ENCODE measurements at places on chromosomes 4 and X.

GRCh38 chrX:18792828-18793227 is 85.4 kb downstream of the PPEF1 start:
- no peak overlapping the region for H3K4me3 ChIP-seq
- H3K4me1 ChIP-seq: no peaks in the 10 kb centered on the region
- DNase-seq: no peak
- no peak overlapping the region for H3K27ac ChIP-seq
- no peaks in the 10 kb centered on the region for H3K27me3 ChIP-seq
- H3K36me3 ChIP-seq: no peaks in the 10 kb centered on the region

DNA sequence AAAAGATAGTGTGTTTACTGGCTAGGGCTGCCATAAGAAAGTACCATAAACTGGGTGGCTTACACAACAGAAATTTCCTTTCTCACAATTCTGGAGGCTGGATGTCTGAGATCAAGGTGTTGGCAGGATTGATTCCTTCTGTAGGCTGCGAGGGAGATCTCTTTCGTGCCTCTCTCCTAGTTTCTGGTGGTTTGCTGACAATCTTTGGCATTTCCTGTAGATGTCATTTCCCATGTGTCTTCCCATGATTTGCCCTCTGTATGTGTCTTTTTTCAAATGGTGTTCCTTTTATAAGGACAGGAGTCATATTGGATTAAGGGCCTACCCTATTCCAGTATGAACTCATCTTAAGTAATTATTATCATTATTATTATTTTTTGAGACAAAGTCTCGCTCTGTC is 27.9 kb upstream of the LCORL start:
- H3K27ac ChIP-seq: no peak overlapping the region
- no peaks in the 10 kb centered on the region for H3K4me1 ChIP-seq
- DNase-seq: no peak
- peaks cover 16% of the 10 kb centered on the region for H3K27me3 ChIP-seq
- no peaks in the 10 kb centered on the region for H3K36me3 ChIP-seq

- H3K4me3 ChIP-seq: no peak overlapping the region
- no peak for DNase-seq
- H3K27ac ChIP-seq: no peak overlapping the region
- peaks cover 12% of the 10 kb centered on the region for H3K27me3 ChIP-seq
- H3K36me3 ChIP-seq: no peaks in the 10 kb centered on the region
- no peaks in the 10 kb centered on the region for H3K4me1 ChIP-seq
Measured at GRCh38 chrX:67546496-67547423, 2.9 kb downstream of the AR start.

GRCh38 chr4:184826691-184827270 is 1.0 kb upstream of the ACSL1 start:
- DNase-seq: no peak
- no peaks in the 10 kb centered on the region for H3K27me3 ChIP-seq
- peaks cover 23% of the 10 kb centered on the region for H3K36me3 ChIP-seq
- peak overlapping the region; percentile 97 for H3K27ac ChIP-seq
- peaks cover 19% of the 10 kb centered on the region for H3K4me1 ChIP-seq

GRCh38 chrX:11143931-11144678 is 33.0 kb downstream of the HCCS start:
- peak; percentile 49 for DNase-seq
- H3K27me3 ChIP-seq: no peaks in the 10 kb centered on the region
- peaks cover 2% of the 10 kb centered on the region for H3K4me1 ChIP-seq
- H3K4me3 ChIP-seq: peak overlapping the region; percentile 5
- H3K36me3 ChIP-seq: no peaks in the 10 kb centered on the region
- no peak overlapping the region for H3K27ac ChIP-seq

- no peaks in the 10 kb centered on the region for H3K27me3 ChIP-seq
- DNase-seq: no peak
- H3K4me1 ChIP-seq: no peaks in the 10 kb centered on the region
- no peak overlapping the region for H3K4me3 ChIP-seq
- H3K27ac ChIP-seq: no peak overlapping the region
Measured at GRCh38 chr4:177770776-177771175, 328.5 kb upstream of the AGA start.

DNA sequence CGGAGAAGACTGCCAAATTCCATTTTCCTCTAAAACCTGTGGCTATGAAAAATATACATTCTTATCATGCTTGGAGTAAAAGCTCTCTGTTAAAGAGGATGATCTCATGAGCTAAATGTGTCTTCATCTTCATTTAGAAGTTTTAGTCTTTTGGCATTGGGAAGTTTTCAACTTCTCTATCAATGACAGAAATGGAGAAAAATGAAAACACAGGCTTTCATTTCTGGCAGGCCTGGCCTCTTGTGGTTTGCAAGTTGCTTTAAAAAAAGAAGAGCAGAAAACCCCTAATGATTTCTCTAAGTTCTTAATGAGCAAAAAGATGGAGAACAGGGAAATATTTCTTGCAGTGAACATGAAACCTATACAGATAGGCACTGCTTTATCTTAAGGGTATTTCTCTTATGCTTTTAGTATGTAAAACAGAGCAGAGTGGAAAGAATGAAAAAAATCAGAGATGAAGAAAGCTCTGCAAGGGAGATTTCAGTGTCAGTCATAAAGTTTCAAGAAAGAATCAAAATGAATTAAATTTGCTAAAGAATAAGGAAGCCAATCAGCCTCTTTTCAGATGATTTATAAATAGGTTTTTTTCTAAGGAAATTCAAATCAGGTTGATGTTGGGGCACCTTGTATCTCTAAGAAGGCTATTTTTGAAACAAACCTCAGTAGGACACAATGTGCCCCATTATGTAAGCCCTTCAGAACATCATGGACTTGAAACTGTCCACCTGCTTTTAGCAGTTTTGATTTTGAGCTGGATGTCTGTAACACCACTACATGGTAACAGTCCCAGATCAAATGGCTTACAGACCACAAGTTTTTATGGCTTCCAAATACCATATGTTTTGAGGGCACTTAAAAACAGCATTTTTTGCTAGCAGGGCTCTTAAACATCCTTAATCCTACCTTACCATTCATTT is 225.0 kb downstream of the GRIA3 start:
- no peak overlapping the region for H3K4me3 ChIP-seq
- no peak overlapping the region for H3K27ac ChIP-seq
- no peaks in the 10 kb centered on the region for H3K4me1 ChIP-seq
- no peaks in the 10 kb centered on the region for H3K27me3 ChIP-seq
- no peak for DNase-seq

GRCh38 chrX:149145845-149146285 is 359.2 kb downstream of the IDS start:
- no peaks in the 10 kb centered on the region for H3K27me3 ChIP-seq
- no peaks in the 10 kb centered on the region for H3K36me3 ChIP-seq
- no peak overlapping the region for H3K27ac ChIP-seq
- no peak for DNase-seq
- no peak overlapping the region for H3K4me3 ChIP-seq
- H3K4me1 ChIP-seq: no peaks in the 10 kb centered on the region

- DNase-seq: no peak
- H3K4me3 ChIP-seq: no peak overlapping the region
- H3K4me1 ChIP-seq: no peaks in the 10 kb centered on the region
Measured at GRCh38 chrX:50971395-50971794, 60.9 kb downstream of the BMP15 start.

- H3K36me3 ChIP-seq: peaks cover 79% of the 10 kb centered on the region
- H3K4me3 ChIP-seq: no peak overlapping the region
- peaks cover 33% of the 10 kb centered on the region for H3K4me1 ChIP-seq
- no peaks in the 10 kb centered on the region for H3K27me3 ChIP-seq
Measured at GRCh38 chrX:48933757-48934156, 14.9 kb upstream of the PIM2 start.

DNA sequence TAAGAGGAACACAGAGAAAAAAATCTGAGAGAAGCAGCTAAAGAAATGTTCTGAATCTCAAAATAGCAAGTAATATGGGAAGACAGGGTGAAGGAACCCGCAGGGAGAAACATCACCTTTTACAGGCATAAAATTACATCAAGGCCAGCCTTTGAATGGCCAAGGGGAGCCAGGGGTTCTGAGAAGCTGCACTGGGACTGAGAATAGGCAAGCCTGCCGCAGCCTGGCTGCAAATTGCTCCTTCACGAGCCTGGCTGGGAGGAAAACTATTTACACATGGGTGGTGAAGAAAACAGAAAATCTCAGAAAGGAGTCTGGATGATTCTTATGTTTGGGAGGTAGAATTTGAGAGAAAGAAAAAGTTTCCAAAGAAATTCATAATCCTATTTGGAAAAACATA is 74.5 kb upstream of the QRFPR start:
- no peak for DNase-seq
- H3K27ac ChIP-seq: no peak overlapping the region
- no peak overlapping the region for H3K4me3 ChIP-seq
- H3K4me1 ChIP-seq: no peaks in the 10 kb centered on the region
- H3K27me3 ChIP-seq: peaks cover 56% of the 10 kb centered on the region
- H3K36me3 ChIP-seq: no peaks in the 10 kb centered on the region

GRCh38 chrX:49155243-49155899 is 7.2 kb upstream of the MAGIX start:
- H3K27ac ChIP-seq: peak overlapping the region; percentile 93
- H3K36me3 ChIP-seq: no peaks in the 10 kb centered on the region
- DNase-seq: no peak

DNA sequence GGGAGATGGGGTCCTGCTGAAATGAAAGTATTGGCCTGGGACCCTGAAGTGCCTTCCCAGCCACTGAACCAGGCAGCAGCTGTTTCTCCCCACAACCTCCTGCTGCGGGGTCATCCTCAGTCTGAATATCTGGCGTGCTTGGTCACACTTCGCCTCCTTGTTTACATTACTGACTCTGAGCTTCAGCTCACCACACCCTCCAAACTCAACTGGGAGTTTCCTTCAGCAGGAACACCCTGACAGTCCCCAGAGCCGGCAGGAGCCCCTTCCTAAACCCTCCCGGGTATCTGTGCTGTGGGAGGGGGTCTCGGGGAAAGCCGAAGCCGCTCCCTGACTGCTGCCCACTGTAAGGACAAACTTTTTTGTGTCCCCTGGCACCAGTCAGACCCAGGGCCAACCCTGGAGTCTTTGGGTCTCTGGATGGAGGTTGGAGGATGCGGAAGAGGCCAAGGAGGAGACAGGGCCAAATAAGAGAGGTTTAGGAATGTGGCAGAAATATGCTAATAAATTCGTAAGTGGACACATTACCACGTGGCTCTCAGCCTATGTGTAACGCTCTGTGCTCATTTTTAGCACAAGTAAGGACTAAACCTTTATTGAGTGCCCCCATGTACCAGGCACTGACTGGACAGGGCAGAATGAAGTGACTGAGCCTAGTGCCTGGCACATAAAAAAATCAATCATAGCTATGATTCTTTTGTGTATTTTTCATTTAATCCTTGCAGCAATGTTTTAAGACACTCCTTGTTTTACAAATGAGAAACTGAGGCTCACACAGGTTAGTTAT is 20.7 kb downstream of the FHDC1 start:
- H3K27ac ChIP-seq: peak overlapping the region; percentile 84
- H3K27me3 ChIP-seq: no peaks in the 10 kb centered on the region
- DNase-seq: no peak
- H3K4me3 ChIP-seq: peak overlapping the region; percentile 56
- H3K36me3 ChIP-seq: no peaks in the 10 kb centered on the region
- peaks cover 10% of the 10 kb centered on the region for H3K4me1 ChIP-seq

- H3K36me3 ChIP-seq: peaks cover 11% of the 10 kb centered on the region
- peak; percentile 1 for DNase-seq
- H3K27me3 ChIP-seq: no peaks in the 10 kb centered on the region
- peak overlapping the region; percentile 54 for H3K4me3 ChIP-seq
Measured at GRCh38 chr4:113635739-113636437, 125.7 kb downstream of the CAMK2D start.

- H3K4me3 ChIP-seq: no peak overlapping the region
- H3K36me3 ChIP-seq: peaks cover 32% of the 10 kb centered on the region
- H3K27ac ChIP-seq: no peak overlapping the region
- H3K27me3 ChIP-seq: no peaks in the 10 kb centered on the region
- no peak for DNase-seq
- H3K4me1 ChIP-seq: peaks cover 3% of the 10 kb centered on the region
Measured at GRCh38 chr4:139511320-139511719, 44.7 kb downstream of the SETD7 start.

GRCh38 chrX:77949840-77950239 is 19.6 kb downstream of the PGAM4 start:
- H3K36me3 ChIP-seq: no peaks in the 10 kb centered on the region
- H3K4me1 ChIP-seq: peaks cover under 1% of the 10 kb centered on the region

DNA sequence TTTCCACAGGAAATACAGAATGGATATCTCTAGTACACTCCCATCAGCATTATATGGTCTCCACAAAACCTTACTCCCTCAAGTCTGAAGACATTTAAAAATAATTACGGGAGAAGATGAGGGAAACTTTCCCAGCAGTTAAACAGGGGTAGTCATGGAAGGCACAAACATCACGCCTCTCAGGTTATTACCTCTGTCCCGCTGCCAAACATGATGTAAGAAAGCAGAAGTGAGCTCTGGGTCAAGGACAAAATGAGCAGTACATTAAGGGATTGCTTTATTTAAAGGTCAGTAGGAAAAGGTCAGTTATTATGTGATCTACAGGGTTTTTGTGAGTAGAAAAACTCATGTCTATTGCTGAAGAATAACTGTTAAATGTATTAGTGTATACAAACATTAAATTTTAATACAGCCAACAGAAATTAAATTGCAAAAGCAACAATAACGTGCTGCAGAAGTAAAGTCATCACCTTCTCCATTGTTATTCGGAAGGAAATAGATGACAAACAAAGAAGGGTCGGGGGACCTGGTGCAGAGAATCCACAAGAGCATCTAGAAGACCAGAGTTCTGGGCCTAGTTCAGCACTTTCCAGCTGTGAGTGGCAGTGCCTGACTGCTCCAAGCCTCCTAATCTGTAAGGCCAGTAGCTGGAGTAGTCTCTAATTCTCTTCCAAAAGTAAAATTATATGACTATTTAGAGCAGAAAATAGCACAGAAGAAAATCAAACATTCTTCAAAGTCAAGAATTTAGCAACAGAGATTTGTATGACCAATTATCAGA is 171.2 kb downstream of the PPP3CA start:
- no peak for DNase-seq
- no peaks in the 10 kb centered on the region for H3K36me3 ChIP-seq
- H3K4me3 ChIP-seq: no peak overlapping the region

GRCh38 chr4:128346054-128346716 is 58.6 kb upstream of the PGRMC2 start:
- no peak for DNase-seq
- no peak overlapping the region for H3K27ac ChIP-seq
- no peaks in the 10 kb centered on the region for H3K4me1 ChIP-seq
- H3K27me3 ChIP-seq: no peaks in the 10 kb centered on the region
- H3K36me3 ChIP-seq: peaks cover 3% of the 10 kb centered on the region
- no peak overlapping the region for H3K4me3 ChIP-seq

DNA sequence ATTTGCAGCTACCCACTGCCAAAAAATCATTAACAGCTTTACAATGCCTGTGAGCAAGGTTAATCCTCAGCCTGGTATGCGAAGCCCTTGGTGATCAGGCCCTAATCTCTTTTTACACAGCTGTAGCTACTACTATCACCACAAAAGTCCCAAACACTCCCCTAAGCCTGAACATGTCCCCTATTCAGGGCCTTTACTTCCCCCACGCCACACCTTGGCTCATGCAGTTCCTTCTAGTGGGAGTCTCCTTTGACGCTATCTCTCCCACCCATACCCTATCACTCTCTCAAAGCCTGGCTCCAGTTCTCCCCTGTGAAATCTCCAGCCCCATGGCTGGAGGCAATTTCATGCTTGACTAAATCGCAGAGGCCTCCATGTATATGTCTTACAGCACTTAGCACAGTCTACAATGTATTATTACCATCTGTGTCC is 90.6 kb upstream of the CBR4 start:
- no peaks in the 10 kb centered on the region for H3K36me3 ChIP-seq
- no peak for DNase-seq
- peaks cover 21% of the 10 kb centered on the region for H3K27me3 ChIP-seq
- H3K4me1 ChIP-seq: no peaks in the 10 kb centered on the region
- H3K27ac ChIP-seq: no peak overlapping the region

All from effector memory CD8-positive, alpha-beta T cell (primary cell).